GM18507 (cell line): ENCODE measurements at places on chromosomes 2 and 18.

GRCh38 chr2:166573391-166573790 is 79.3 kb upstream of the SCN7A start:
- no peak for DNase-seq

- no peak for DNase-seq
Measured at GRCh38 chr2:64400105-64400728, 53.7 kb upstream of the LGALSL start.

GRCh38 chr18:31658670-31659575 is 25.5 kb downstream of the B4GALT6 start:
- DNase-seq = peak; percentile 29

GRCh38 chr2:239267288-239267951 is 133.4 kb downstream of the HDAC4 start:
- DNase-seq = peak; percentile 81

GRCh38 chr2:84840306-84840705 is 40.6 kb downstream of the TRABD2A start:
- no peak for DNase-seq

DNA sequence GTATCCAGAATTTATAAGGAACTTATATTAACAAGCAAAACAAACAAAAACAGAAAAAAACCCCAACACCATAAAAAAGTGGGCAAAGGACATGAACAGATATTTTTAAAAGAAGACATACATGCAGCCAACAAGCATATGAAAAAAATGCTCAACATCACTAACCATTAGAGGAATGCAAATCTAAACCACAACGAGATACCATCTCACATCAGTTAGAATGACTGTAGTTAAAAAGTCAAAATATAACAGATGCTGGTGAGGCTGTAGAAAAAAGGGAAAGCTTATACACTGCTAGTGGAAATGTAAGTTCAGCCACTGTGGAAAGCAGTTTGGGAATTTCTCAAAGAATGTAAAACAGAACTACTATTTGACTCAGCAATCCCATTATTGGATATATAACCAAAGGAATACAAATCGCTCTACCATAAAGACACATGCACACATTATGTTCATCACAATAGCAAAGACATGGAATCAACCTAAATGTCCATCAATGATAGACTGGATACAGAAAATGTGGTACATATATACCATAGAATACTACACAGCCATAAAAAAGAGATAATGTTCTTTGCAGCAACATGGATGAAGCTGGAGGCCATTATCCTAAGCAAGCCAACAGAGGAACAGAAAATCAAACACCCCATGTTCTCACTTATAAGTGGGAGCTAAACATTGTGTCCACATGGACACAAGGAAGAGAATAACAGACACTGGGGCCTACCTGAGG is 25.3 kb downstream of the PREPL start:
- no peak for DNase-seq

DNA sequence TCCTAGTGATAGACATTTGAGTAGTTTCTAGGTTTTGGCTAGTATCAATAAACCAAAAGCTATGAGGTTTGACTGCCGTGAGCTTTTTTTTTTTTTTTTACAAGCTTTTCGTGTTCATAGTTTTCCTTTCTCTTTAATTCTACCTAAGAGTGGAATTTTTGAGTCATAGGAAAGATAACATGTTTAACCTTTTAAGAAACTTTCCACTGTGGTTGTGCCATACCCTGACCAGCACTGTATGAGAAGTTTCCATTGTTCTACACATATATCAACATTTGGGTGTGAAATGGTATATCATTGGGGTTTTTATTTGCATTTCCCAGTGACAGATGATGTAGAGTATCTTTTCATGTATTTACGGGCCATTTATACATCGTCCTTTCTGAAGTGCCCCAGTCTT is 31.7 kb downstream of the UBE2F start:
- no peak for DNase-seq

DNA sequence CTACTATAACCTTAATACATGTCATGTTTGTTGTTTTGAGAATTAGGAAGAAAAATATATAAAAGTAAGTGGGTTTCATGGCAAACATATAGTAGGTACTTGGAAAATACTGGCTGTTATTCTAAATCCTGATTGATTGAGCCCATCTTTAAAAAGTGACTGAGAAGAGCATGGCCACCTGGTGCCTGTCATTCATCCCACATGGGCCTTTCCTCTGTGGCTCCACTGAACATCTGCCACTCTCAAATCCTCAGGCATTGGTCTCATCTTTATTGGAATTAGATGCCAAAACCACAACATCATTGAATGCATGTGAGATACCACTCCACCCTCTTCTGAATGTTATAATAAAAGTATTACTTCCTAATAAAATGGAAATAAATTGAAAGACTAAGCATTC is 101.6 kb upstream of the TTN start:
- DNase-seq = no peak

DNA sequence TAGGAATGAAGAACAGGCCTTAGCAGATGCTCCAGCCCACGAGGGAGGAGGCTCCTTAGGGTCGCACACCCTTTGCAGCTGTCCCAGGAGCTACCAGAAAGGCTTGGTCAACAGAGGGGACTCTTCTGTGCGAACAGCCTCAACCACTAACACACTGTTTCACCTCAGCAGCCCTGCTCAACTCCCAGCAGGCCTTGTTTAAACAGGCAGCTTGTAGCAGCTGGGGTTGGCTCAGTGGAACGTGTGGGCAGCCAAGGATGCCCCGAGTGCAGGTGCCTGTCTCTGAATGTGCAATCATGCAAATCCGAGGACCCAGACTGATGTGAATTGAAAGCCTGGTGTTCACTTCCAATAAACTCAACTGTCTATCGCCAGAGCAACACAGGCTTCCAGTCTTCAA is 88.7 kb upstream of the CXCR4 start:
- DNase-seq = peak; percentile 44

DNA sequence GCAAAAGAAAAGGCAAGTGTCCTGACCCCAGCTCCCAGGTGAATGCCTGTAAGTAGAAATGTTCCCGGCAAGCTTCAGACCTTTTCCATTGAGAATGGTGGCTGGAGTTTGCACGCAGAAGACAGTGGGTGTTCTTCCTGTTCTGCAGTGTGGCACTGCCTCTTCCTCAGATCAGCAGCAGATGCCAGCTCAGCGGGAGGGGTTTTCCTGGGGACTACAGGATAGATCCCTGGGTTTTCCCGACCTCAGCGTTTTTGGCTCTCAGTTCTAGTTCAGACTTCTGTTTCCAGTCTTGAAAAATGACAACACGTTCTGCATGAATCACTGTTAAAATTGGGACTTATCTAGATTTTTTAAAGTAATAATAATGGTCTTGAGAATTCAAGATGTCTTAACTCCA is 39.2 kb downstream of the GRHL1 start:
- DNase-seq = no peak

DNA sequence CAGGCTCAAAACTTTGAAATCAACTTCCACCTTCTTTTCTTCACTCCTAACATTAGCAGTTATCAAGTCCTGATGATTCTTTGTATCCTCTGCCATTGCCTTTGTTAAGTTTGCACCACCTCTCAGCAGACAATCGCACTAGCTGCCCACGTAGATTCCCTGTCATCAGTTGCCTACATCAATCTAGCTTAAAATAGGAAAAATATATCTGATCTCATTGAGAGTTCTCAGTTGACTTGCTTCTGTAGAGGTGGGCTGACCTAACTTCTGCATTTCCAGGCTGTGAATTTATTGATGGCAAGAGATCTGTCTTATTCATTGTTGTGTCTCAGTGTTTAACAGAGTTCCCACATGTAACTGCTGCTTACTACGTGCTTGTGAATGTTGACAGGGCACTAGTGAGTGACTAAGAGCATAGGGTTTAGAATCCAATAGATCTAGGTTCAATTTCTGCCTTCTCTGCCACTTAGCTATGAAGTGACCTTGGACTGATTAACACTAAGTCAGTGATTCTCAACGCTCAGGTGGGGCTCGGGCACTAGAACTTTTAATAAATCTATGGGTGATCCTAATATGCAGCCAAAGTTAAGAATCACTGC is 3.7 kb upstream of the INSIG2 start:
- no peak for DNase-seq

- DNase-seq = no peak
Measured at GRCh38 chr18:53850902-53851301, 373.6 kb downstream of the MBD2 start.

- DNase-seq = no peak
Measured at GRCh38 chr2:7018767-7019166, 101.6 kb downstream of the RNF144A start.

GRCh38 chr2:134975281-134976009 is 56.8 kb downstream of the CCNT2 start:
- DNase-seq = no peak

GRCh38 chr2:131092458-131093005 is 728 bp downstream of the FAM168B start:
- no peak for DNase-seq

DNA sequence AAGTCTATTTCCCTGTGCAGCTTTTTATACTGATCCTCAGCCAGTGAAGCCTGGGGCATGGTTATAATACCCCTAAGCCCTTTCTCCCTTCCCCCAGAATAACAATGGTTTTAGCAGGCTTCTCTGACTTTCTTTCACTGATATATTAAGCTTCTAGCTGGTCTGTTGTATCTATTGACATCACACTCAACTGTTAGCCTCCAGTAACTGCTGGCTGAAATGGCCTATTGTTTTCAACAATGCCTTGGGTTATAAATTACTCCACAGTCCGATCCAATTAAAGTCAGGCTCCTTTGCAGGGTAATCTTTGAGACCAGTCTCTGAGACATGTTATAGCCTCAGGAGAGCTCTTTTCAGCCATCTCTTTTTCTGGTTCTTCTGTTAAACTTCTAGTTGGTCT is 2.9 kb upstream of the SLC9A4 start:
- DNase-seq = no peak

DNA sequence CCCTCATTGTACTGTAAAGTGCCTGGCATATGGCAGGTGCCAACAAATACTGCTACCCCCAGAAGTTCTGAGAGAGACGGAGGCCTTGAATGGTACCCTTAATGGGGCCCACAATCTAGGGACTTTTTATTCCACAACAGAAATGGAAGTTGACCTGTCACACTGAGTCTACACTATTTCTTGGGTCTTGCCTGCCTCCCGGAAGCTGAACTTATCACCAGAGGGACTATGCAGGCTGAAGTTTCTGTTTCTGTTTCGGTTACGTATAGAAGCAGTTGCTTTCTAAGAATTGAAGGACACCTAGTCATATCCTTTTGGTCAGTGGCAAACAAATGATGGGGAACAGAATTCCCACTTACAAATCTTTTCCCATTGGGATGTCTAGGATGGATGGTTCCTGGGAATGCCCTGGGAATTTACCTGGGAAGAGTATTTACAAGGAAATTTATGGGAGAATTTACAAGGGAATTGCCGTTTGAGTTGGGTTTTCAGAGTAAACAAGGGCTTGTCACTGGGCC is 74.2 kb downstream of the HS1BP3 start:
- DNase-seq = peak; percentile 46

DNA sequence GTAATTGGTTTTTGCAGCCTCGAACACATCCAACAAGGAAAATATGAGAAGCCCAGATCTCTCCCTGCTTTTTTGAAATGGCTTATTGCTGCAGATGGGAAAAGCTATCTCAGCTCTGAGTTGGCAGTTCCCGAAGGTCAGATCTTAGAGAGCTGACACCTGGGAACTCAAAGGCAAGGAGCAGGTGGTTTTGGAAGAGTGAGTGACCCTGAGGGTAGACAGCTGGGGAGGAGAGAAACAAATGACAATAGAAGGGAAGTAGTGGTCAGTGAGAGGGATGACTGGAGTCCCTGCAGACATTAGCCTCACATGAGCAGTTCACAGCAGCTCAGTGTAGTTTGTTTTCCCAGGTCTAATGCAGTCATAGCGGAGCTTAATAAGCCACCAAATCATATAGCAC is 317.9 kb downstream of the STK39 start:
- DNase-seq = no peak

DNA sequence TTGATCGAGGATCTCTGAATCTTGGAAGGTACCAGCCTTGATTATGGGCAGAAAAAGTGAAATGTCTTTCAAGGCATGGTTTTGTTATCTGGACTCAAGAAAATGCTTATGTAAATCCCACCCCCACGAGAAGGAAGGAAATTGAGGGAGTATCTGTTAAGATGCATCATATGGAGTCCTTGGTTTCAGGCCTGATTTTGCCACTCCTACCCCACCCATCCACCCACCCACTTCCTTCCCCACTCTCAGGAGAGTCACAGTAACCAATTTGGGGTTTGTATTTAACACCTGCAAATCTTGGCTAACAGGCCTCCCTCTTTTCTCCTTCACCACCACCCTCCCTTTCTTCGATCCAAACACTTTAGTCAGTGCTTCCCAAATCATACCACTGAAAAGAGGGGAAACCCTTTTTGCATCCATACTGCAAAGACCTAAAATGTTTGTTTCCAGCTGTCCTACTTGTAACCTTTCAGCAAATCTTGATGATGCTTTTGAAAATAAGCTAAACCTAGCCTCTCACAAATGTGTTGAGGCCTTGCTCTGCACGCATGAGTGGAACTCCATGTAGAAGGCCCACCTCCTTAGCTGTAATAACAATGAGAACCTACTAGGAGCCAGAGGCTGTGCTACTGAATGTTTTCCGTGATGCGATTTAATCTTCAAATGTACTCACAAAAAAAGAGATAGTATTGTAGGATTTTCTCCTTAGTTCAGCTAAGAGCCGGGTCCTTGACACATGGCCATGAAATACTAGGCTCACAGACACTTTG is 34.8 kb downstream of the POU3F3 start:
- DNase-seq = no peak

DNA sequence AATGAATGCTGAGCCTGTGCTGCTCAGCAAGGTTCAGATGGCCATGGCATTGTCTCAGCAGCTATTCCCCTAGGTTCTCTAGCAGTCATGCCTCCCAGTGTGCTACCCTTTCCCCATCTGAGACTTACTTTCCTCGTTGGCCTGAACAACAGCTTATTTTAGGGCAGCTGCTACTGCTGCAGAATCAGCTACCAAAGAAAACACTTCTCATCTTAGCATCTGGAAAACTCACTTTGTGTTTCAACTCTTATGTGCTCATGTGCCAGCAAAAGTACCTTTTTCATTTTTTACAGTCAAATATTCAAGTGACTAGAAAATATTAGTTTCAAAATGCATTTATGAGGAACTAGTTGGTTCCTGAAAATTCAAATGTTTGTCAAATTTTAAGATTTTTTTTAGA is 60.4 kb upstream of the ZNF397 start:
- DNase-seq = no peak
